ENCODE measurements at places on chromosomes 13 and 19.

GRCh38 chr19:5698635-5699422 is 8.7 kb downstream of the RPL36 start:
- no peak for DNase-seq

DNA sequence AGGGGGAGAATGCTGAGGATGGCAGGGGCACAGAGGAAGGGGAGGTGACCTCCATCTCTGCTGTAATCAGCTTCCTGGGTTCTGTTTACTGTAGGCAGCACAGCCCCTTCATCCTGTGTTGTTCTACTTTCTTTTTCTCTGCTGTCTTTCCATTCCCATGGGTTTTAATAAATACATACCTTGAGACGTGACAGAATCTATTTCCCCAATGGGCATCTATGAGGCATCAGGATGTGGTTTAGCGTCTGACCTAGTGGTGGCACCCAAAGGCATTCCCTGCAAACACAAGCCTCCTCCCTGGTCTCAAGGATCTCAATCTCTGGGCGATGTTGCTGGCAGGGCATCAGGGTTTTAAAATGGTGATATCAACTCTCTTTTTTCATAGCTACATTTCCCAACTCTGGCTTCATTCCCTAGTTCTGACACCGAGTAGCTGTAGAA is 60.8 kb downstream of the ALOX5AP start:
- no peak for DNase-seq

- DNase-seq: no peak
Measured at GRCh38 chr19:5225486-5226345, 114.9 kb downstream of the PTPRS start.

DNA sequence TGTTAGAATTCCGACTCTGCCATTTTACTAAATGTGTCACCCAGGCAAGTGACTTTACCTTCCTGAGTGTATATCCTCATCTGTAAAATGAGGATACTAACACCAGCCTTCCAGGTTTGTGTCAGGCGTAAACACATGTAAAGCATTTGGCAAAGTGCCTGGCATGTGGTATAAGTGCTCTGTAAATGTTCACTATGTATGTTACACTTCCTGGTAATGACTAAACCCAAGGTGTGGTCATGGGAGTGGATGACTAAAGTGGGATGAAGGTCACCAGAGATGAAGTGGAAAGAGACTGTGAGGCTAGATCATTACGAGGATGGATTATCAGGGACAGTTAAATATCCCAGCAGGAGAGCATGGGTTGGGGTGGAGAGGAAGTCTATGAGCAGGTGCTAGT is 25.6 kb downstream of the DEDD2 start:
- no peak for DNase-seq

DNA sequence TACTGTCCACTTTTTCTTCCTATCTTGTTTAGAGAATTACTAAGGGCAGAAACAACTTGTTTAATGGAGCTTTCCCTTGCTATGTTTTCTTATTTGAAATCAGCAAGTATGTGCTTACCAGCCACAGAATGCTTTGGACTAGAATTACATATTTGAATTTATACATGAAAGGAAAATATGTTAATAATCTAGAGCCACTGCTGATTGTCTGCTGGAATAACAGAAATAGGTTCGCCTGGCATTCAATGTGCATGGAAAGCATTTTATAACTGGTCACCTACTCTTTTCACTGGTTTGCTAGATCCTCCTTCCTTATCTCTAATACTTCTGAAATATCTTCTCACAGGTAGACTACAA is 8.0 kb downstream of the EFNB2 start:
- no peak for DNase-seq

GRCh38 chr19:4596033-4596904 is 36.8 kb upstream of the SEMA6B start:
- DNase-seq: no peak

- DNase-seq: no peak
Measured at GRCh38 chr19:19866611-19867248, 1.0 kb downstream of the ZNF253 start.

DNA sequence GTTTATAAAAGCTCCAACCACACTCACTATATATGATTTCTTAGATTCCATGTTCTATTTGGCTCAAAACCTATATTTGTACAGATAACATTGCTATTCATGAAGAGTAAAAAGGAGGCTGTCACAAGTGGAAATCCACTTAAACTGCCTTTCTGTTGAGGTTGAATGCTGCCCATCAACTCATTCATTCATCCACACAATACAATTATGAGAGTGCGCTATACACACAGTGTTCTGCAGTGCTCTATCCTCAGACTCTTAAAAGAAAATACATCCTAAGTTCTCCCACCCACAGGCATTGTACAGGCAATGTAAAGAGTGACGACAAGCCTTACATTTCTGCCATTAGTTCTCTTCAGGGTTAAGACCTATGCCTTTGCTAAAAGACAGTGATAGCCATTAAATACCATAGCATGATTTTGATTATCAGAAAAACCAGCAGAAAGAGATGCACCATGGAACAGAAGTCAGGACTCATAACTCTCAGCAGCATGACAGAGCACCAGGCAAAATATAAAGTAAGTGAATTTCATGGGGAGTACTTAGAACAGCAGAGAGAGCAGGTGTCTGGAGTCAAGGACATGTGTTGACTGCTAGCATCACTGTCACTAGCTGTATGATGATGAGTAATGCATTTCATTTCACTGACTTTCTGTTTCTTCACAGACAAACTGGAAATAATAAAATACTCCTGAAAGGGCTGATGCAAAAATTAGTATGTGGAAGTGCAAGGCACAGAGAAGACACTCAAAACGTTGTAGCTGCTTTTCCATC is 218.0 kb downstream of the RBM26 start:
- DNase-seq: no peak

Measured in mesothelial cell of epicardium (in vitro differentiated cells).